Tibial nerve (tissue), 4 donors: ENCODE measurements at places on chromosomes 6 and 20.

GRCh38 chr6:106119546-106119945 is 33.4 kb downstream of the PRDM1 start:
- no peaks in the 10 kb centered on the region for H3K36me3 ChIP-seq
- DNase-seq = no peak
- H3K27ac ChIP-seq = no peak overlapping the region

GRCh38 chr6:143394389-143394788 is 56.1 kb downstream of the ADAT2 start:
- no peak overlapping the region for H3K27ac ChIP-seq
- H3K4me1 ChIP-seq = no peaks in the 10 kb centered on the region
- no peaks in the 10 kb centered on the region for H3K27me3 ChIP-seq
- DNase-seq = no peak
- H3K4me3 ChIP-seq = no peak overlapping the region

DNA sequence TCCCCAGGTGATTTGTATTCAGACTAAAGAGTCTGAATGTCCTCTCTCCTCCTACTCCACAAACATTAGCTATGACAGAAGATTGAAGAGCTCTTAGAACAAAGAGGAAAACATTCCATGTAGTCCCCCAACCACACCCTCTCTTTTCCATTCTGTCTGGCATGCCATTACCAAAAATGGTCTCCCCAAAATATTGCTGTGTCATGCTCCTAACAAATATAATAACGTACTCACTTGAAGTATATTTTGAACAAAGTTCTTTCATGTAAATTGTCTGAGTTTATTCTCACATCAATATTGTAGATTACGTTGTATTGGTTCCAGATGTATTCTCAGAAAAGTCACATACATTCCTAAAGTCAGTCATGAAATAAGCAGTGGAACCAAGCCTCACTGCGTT is 467.3 kb upstream of the IRAK1BP1 start:
- H3K27me3 ChIP-seq = no peaks in the 10 kb centered on the region
- H3K4me1 ChIP-seq = no peaks in the 10 kb centered on the region
- no peaks in the 10 kb centered on the region for H3K36me3 ChIP-seq

DNA sequence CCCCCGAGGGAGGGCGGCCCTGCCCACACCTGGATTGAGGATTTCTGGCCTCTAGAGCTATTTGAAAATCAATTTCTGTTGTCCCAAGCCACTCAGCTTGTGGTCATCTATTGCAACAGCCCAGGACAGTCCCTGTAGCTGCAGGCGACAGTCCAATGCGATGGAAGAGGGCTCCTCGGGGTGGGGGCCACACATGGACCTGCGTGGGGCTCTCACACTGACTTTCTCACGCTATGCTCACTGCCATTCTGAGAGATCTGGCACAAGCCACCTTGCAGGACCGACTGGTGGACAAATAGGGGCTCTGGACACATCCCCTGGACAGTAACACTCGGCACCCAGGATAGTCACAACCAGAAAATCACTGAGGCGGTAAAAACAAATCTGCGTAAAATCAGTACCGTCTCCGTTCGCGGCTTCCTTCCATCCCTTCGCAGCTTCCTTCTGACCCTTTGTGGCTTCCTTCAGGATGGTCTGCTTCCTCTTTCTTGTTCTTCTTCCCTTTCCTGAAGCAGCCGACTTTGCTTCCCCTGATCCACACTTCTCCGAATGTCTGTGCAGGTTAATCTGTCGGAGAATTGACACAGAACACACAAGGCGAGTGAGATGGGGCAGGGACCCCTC is 21.8 kb downstream of the CTCFL start:
- no peaks in the 10 kb centered on the region for H3K27me3 ChIP-seq
- no peak for DNase-seq
- no peak overlapping the region for H3K27ac ChIP-seq
- H3K4me1 ChIP-seq = peaks cover 13% of the 10 kb centered on the region
- H3K4me3 ChIP-seq = no peak overlapping the region

DNA sequence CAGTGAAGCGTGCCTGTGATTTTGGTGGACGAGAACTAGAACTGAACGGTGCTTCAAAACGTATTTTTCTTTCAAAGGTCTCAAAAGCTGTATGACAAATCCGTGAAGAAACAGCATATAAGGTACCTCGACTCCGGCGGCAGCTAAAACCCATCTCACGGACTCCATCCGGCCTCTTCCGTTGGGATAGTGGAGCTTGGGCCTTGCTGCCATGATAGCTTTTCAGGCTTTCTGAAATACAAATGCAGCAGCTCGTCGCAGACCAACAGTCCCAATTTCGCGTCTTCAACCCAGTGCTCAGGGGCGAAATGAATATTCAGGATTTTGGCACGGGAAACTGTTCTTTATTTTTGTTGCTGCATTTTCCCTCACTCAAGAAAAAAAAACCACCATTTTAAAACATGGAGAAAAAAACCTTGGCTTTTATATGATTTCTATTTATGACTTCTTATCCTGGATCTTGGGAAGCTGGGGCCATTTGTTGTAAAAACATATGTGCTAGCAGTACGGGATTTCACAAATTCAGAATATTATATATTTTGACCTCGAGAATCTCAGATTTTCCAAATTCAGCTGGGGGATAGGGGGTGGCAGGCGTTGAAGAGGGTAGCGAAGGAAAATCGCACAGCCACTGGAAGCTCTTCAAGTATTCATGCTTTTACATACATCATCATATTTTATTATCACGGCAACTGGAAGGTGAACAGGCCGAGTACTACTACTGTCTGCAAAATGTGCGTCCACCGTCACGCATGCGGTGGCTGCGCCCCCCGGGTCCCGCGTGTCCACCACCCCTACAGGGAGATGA is 849 bp downstream of the GSTA4 start:
- H3K36me3 ChIP-seq = peaks cover 6% of the 10 kb centered on the region
- peak; percentile 29 for DNase-seq
- H3K27me3 ChIP-seq = no peaks in the 10 kb centered on the region
- peaks cover 28% of the 10 kb centered on the region for H3K4me1 ChIP-seq
- peak overlapping the region; percentile 76 for H3K27ac ChIP-seq
- H3K4me3 ChIP-seq = peak overlapping the region; percentile 49

DNA sequence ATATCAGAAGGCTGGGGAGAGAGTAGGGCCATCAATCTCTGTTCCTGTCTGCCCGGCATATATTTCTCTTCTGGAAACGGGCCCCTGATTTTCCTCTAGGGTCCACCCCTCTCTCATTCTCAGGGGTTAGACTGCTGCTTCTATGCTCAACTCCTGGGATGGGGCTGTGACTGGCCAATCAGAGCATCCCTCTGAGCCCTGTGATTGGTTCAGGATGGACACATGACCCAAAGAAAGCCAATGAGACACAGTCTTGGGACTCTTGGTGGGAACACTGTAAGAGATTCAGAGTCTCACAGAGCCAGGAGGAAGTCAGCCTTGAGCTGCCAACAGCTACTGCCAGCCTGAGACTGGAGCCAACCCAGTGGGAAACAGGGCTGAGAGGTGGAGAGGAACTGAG is 31.0 kb upstream of the KCNB1 start:
- H3K4me3 ChIP-seq = no peak overlapping the region
- no peaks in the 10 kb centered on the region for H3K36me3 ChIP-seq
- no peak for DNase-seq
- H3K27me3 ChIP-seq = no peaks in the 10 kb centered on the region
- H3K27ac ChIP-seq = no peak overlapping the region

DNA sequence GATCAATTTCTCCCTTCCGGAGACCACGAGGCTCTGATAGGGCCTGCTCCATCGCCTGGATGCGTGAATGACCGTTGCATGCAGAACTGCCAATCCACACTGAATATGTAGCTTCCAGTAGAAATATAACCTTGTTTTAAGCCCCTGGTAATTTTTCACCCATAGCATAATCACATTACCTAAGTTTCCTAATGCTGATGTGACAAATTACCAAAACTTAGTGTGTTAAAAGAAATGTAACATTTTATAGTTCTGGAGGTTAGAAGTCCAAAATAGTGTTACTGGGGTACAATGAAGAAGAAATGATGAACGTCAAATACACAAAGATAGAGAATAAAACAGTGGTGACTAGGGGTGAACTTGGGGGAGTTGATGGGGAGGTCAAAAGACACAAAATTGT is 22.0 kb upstream of the SIRPD start:
- H3K27me3 ChIP-seq = no peaks in the 10 kb centered on the region
- H3K27ac ChIP-seq = no peak overlapping the region
- H3K36me3 ChIP-seq = no peaks in the 10 kb centered on the region
- no peak overlapping the region for H3K4me3 ChIP-seq
- H3K4me1 ChIP-seq = no peaks in the 10 kb centered on the region
- DNase-seq = no peak

DNA sequence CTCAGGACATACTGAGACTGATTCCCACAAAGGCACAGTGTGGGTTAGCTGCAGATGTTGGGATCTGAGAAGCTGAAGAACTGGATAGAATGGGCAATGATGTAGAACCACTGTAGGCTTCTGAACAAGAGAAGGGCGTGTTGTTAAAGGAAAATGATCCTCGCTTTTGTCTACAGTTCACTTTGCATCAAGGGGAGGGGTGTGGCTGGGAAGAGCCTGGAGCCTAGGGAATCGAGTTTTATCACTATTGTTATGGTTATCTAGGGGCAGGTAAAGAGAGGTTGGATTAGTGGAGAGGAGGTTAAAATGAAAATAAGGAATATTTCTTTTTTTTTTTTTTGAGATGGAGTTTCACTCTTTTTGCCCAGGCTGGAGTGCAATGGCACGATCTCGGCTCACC is 768.1 kb downstream of the KIF16B start:
- no peaks in the 10 kb centered on the region for H3K4me1 ChIP-seq
- no peaks in the 10 kb centered on the region for H3K27me3 ChIP-seq
- no peak for DNase-seq
- no peak overlapping the region for H3K4me3 ChIP-seq
- H3K27ac ChIP-seq = no peak overlapping the region

- peak; percentile 77 for DNase-seq
- peaks cover 79% of the 10 kb centered on the region for H3K36me3 ChIP-seq
- peak overlapping the region; percentile 70 for H3K27ac ChIP-seq
- no peak overlapping the region for H3K4me3 ChIP-seq
Observed at GRCh38 chr6:52503851-52504781, 72.7 kb downstream of the TRAM2 start.

DNA sequence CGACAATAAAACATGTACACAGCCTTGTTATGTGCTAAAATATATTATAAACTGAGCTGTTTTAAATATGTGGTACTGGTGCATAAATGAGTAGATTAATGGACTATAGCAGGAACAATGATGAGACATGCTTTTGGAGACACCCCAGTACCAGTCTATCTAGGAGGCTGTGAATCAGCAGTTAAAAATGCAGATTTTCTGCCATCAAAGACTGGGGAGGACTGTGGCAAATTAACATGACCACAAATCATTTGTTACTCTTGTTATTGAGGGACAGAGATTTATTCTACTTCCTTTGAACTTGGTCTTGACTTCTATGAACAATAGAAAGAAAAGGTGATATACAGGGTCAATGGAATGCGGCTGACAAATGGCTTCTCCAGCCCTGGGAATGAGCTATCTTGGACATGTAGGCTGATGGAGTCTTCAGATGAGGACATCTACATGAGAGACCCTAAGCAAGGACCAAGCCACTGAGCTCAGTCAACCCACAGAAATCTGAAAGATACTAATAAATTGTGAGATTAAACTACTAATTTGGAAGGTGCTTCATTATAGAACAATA is 551.7 kb upstream of the GJE1 start:
- DNase-seq = no peak
- H3K36me3 ChIP-seq = no peaks in the 10 kb centered on the region
- H3K27me3 ChIP-seq = no peaks in the 10 kb centered on the region
- H3K4me1 ChIP-seq = no peaks in the 10 kb centered on the region

GRCh38 chr6:37916675-37917074 is 97.1 kb downstream of the ZFAND3 start:
- H3K27ac ChIP-seq = no peak overlapping the region
- H3K36me3 ChIP-seq = peaks cover 7% of the 10 kb centered on the region
- no peaks in the 10 kb centered on the region for H3K27me3 ChIP-seq
- H3K4me1 ChIP-seq = peaks cover 24% of the 10 kb centered on the region

- no peaks in the 10 kb centered on the region for H3K27me3 ChIP-seq
- H3K27ac ChIP-seq = no peak overlapping the region
- no peaks in the 10 kb centered on the region for H3K4me1 ChIP-seq
Observed at GRCh38 chr6:166419717-166420116, 37.0 kb upstream of the MPC1 start.

DNA sequence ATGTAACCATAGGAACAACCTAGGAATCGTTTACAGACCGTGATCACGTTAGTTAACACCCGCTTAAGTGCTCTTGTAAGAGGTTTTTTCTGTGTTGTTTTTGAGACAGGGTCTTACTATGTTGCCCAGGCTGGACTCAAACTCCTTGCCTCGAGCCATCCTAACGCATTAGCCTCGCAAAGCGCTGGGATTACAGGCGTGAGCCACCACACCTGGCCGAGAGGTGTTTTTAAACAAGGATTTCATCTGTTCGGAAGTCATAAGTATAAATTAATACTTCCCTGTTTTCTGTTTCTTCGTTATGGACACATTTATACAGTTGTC is 727 bp downstream of the MRS2 start:
- peaks cover 12% of the 10 kb centered on the region for H3K4me1 ChIP-seq
- peak overlapping the region; percentile 95 for H3K4me3 ChIP-seq
- DNase-seq = no peak
- H3K27me3 ChIP-seq = no peaks in the 10 kb centered on the region
- peak overlapping the region; percentile 74 for H3K27ac ChIP-seq
- peaks cover 2% of the 10 kb centered on the region for H3K36me3 ChIP-seq

GRCh38 chr6:87975561-87975960 is 72.1 kb upstream of the SPACA1 start:
- DNase-seq = no peak
- H3K4me1 ChIP-seq = no peaks in the 10 kb centered on the region
- H3K36me3 ChIP-seq = no peaks in the 10 kb centered on the region
- no peak overlapping the region for H3K4me3 ChIP-seq
- no peak overlapping the region for H3K27ac ChIP-seq
- no peaks in the 10 kb centered on the region for H3K27me3 ChIP-seq

- H3K36me3 ChIP-seq = no peaks in the 10 kb centered on the region
- no peaks in the 10 kb centered on the region for H3K4me1 ChIP-seq
- no peak overlapping the region for H3K27ac ChIP-seq
- H3K4me3 ChIP-seq = no peak overlapping the region
Observed at GRCh38 chr6:77454386-77454785, 8.9 kb downstream of the HTR1B start.

DNA sequence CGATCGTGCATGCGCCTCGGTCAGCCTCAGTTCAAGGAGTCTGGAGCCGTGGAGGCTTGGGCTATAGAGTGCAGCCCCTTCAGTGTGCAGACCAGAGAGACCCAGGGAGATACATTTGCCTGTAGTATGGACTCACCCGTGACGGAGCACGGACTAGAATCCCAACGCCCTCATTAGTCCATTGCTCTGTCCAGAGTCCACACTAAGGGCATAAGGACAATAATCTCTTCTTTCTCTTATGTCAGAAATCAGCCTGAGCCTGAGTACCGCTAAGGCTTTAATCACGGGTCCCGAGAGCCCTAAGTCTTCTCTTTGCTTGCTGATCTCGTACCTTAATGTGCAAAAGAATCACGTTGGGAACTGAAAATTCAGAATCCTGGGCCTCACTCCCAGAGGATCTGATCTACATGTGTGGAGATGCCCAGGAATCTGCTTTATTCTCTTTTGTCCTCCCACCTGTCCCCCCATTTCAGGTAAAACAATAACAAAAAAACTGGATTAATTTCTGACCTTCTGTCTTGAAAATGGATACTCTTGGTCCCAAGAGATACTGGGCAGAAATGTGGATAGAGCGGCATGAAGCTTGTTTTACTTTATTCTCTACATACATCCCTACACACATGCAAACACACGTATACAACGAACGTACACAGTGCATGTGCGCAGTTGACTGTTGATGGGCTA is 671 bp downstream of the BPHL start:
- no peak for DNase-seq
- H3K36me3 ChIP-seq = no peaks in the 10 kb centered on the region
- peak overlapping the region; percentile 89 for H3K27ac ChIP-seq
- H3K27me3 ChIP-seq = no peaks in the 10 kb centered on the region
- H3K4me1 ChIP-seq = peaks cover 33% of the 10 kb centered on the region
- peak overlapping the region; percentile 78 for H3K4me3 ChIP-seq
